ENCODE measurements at places on chromosomes 11 and 22. TPM values are rescaled to one million over a fixed set of nuclear protein-coding genes. Genes with fewer than 3 reads are reported as not detected.

DNA sequence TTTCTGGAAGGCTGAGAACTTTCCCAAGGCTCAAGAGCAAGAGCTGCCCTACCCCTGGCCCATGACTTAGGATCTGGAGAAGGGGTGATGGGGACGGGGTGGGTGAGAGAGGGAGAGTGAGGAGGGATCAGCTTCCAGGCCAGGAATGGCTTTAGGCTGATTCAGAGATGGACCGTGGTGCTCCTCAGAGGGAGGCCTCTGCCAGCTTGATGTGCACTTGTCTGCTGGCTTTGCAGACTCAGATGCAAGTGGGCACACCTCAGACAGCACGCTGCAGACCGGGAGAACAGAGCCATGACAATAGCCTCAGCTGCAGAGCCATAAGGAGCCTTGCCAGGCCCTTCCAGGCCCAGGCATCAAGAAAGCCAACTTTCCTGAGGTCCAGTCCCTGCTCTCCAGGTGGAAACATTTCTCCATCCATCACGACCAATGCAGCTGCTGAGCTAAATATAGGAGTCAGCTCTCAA is 41.3 kb downstream of the ALX4 start:
- no peak for DNase-seq

- DNase-seq, result no peak
These were observed 29.9 kb upstream of the ACER3 start for GRCh38 chr11:76830639-76831327.

- DNase-seq, result no peak
These were observed 25.7 kb upstream of the CCDC188 start for GRCh38 chr22:20176421-20177085.

DNA sequence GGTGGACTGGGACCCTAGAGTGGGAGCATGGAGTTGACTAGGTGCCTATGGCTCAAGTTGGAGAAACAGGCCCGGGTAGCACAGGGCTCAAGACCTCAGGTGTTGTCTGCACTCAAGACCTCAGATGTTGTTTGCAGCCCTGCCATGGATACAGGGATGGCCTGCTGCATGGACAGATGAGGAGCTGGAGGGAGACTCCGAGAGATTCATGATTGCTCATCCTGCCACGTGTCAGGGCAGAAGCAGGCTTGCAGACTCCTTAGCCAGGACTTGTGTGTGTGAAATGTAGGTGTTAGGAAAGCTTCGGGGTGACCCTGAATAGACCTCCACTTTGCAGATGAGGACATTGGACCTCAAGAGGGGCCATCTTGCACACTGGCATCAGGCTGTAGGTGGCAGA is 921 bp downstream of the CCDC116 start:
- no peak for DNase-seq

- DNase-seq, result no peak
These were observed 15.4 kb upstream of the MYOD1 start for GRCh38 chr11:17703951-17704350.

DNA sequence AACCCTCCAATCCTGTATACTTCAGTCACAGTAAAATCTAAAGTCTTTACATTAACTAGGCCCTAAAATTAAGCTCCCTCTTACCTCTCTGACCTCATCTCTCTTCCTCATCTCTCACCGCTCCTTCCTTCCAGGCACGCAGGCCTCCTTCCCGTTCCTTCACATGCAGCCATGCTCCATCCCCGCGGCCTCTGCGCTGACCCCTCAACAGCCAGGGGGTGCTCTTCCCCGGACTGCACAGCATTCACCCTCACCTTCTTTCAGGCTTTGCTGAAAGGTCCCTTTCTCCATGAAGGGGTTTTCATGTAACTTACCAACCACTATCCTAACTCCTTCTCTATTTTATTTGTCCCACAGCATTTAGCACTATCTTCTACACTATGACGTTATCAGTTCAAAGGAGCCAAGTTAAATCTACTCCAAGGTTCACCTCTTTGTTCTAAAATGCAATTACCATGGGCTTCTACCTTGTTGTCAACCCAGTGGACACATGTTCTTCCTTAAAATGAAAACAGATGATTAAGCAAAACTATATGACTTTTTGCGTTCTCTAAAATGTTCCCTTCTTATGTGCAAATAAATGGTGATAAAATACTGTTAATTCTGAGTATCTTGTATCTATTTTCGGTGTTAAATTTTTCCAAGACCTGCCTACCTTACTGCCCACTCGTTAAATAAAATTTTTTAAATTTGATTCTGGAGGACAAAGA is 57.8 kb upstream of the APOA1 start:
- DNase-seq, result no peak

DNA sequence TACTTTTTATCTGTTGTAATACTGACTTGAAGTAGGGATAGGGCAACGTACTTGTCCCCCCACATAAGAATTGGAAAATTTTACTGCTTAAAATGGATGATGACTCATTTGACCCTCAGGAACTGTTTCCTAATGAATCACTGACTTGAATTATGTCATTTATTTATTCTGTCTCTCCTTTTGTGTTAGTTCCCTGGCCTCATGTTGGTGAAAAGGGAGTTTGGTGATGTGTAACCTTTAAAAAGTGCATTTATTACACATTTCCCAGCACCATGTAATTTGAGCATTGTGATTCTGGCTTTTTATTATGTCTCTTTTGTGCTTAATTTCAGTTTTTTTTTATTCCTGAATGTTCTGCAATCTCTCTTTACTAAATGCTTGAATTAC is 20.3 kb upstream of the PGM2L1 start:
- peak; percentile 96 for DNase-seq

DNA sequence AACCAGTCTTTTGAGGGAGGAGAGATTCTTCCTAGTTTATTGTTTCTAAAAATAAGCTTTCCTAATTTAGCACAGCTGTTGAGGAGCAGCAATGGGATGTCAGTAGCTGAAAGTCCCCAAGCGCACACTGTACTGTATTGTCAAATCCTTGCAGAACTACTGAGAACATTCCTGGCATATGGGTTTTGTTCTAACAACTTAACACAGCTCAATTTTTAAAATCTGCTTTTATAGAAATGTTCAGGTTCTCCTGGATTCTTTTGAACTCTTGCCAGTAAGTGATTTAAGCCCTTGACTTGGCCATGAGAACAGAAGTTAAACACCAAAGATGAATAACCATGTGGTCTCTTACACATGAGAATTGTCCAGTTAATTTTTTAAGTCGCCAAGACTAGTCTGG is 218.6 kb downstream of the FAT3 start:
- DNase-seq, result no peak

DNA sequence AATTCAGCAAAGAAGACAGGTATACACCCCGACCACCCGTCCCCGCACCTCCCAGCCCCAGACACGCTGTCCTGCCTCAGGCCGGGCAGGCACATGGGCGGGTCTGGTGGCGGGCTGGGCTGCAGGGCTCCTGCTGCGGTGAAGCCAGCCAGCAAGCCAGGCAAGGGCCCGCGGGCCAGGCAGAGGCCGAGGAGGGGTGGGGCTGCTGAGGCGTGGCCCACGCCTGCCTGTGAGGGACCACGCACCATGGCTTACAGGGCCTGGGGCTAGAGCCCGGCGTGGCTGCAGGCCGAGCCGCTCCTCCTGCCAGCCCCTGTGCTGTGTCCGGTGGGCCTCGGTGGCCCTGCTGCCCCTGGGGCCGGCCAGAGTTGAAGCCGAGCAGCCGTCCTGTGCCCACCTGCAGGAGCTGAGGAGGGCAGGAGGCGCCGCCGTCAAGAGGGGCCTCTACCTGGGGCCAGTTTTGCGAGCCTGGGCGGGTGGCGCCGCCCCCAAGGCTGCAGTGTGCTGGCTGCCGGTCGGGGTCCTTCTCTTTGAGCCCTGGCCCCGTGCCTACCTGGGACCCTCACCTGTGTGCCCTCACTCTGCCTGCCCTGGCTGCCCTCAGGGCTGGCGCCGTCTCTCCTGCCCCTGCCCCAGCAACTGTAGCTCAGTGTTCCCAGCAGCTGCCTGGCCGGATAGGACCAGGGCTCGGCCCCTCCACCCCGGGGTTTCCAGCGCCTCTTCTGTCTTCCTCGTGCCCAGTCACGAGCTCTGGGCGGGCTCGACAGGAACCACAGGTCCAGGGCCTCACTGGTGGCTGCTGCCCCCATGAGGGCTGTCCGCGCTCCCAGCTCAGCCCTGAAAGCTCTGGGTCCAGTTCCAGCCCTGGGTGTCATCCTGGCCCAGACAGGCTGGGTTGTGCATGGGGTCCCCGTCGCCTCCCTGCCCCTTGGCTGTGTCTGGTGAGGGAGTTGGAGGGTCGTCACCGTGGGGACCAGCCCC is 38.4 kb downstream of the MOB2 start:
- DNase-seq, result no peak

- no peak for DNase-seq
These were observed 14.8 kb downstream of the PSMD13 start for GRCh38 chr11:251550-251949.

DNA sequence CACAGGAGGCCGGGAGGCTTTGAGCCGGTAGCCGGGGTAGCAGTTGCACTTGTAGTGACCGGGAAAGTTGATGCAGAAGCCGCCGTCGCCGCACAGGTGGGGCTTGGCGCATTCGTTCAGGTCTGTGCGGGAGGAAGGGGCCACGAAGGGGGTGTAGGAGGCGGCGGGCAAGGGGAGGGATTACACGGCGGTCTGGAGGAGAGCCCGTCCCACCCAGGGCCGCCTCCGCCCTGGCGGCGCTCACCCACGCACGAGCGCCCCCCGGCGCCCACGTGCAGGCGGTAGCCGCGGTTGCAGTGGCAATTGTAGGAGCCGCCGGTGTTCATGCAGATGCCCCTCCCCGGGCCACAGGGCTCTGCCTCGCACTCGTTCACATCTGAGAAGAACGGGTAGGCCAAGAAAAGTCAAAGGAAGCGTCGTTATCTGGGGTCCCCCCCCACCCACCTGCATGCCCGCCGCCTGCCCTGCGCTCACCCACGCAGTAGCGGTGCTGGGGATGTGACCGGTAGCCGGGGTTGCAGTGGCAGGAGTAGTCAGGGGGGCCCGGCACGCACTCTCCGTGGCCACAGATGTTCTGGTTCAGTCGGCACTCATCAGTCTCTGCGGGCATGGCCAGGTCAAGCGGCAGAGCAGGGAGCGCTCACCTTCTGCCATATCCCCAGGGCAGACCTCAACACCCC is 10.6 kb downstream of the LTBP3 start:
- DNase-seq, result no peak

Gene DDIAS
- total RNA-seq, result 0.99 TPM
